AG09309 (cell line): ENCODE measurements at places on chromosomes 3 and 15.

GRCh38 chr15:98874773-98875172 lies 132.8 kb downstream of the PGPEP1L start:
- DNase-seq, result no peak

DNA sequence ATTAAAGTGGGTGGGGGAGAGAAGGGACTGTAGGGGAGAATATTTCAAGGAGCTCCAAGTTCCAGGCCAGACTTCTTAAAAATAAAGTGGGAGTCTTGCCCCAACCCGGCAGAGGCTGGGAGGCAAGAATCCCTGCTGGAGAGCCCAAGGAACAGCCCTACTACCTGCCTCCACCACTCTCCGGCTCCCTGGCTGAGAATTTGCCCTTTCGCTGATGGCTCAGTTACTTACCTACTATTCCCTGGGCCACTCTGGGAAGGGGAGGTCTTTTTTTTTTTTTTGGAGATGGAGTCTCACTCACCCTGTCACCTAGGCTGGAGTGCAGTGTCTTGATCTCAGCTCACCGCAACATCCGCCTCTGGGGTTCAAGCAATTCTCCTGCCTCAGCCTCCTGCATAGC lies 15.5 kb downstream of the MYL3 start:
- no peak for DNase-seq

DNA sequence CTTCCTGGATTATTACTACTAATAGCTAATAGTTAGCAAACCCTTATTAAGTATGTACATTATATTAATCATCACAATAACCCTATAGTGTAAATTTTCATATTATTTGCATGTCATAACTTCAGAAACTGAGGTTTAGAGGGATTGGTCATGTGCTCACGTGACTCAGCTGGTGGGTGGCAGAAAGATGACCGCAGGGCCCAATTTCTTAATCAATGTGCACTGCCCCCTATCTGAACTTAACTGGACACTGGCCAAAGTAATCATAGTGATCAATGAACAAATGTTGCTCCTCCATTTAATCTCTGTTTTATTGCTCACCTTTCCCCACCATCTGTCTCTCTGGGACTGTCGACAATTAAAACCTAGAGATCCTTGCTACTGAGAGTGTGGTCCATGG lies 52.2 kb downstream of the PLD1 start:
- no peak for DNase-seq

GRCh38 chr3:87563712-87564111 lies 287.3 kb upstream of the POU1F1 start:
- no peak for DNase-seq

- DNase-seq, result no peak
Measured at GRCh38 chr3:155418407-155418806, 124.9 kb upstream of the STRIT1 start.
